ENCODE measurements at places on chromosomes 2 and 18. TPM values are rescaled to one million over a fixed set of nuclear protein-coding genes. Genes with fewer than 3 reads are reported as not detected.

The MAP3K2 gene
- total RNA-seq: 68.4 TPM

The SNORC gene
- 15.9 TPM for total RNA-seq

The RAX gene
- total RNA-seq: not detected

The ARHGEF4 gene
- total RNA-seq: 1.8 TPM

The SP9 gene
- total RNA-seq: not detected

The TMEM17 gene
- total RNA-seq: 1.4 TPM

The DYNAP gene
- total RNA-seq: not detected

- peaks cover 21% of the 10 kb centered on the region for H3K4me1 ChIP-seq
- no peaks in the 10 kb centered on the region for H3K27me3 ChIP-seq
- peak overlapping the region; percentile 92 for H3K4me3 ChIP-seq
- no peak for DNase-seq
These were observed 961 bp downstream of the GEN1 start for GRCh38 chr2:17754773-17755425.

- peak overlapping the region; percentile 54 for H3K27ac ChIP-seq
- no peaks in the 10 kb centered on the region for H3K27me3 ChIP-seq
- peaks cover 11% of the 10 kb centered on the region for H3K4me1 ChIP-seq
- H3K4me3 ChIP-seq: no peak overlapping the region
- DNase-seq: peak; percentile 47
- no peaks in the 10 kb centered on the region for H3K36me3 ChIP-seq
These were observed 50.3 kb upstream of the FOSL2 start for GRCh38 chr2:28342081-28342967.

DNA sequence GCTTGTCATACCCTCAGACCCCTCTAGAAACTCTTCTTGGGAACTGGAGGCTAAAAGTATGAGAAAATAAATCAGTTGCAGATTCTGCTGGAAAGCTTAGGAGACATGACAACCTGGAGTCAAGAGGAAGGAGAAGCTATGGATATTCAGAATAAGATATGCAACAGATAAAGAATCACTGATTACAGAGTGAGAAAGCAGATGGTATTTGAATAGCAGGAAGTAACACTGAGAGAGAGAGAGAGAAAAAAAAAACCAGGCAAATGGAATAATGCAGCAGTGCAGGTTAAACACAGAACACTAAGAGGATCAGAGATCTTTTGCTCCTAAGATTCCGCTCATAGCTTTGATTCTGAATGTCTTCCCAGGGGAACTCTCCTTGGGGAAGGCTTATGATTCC lies 1284.1 kb upstream of the NXPH2 start:
- DNase-seq: no peak
- H3K27me3 ChIP-seq: no peaks in the 10 kb centered on the region
- H3K4me1 ChIP-seq: no peaks in the 10 kb centered on the region
- no peaks in the 10 kb centered on the region for H3K36me3 ChIP-seq
- no peak overlapping the region for H3K4me3 ChIP-seq

DNA sequence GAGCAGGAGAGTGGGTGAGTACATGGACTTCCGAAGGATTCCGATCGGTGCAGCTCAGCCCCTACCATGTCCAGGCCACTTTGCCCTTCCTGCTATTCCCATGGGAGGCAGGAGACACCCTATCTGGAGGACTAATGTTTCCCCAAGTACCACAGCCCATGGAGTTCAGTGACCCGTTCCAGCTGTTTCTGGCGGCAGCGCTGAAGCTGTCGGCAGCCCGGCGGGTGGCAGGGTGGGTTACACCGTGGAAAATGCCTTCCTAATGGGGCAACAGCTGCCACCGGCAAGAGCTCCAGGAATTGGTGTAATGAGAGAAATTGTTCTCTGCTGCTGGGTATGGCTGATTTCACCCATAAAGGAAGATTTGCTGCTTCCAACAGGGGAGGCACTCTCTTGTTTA lies 98.3 kb downstream of the MYCN start:
- H3K27me3 ChIP-seq: peaks cover 6% of the 10 kb centered on the region
- H3K36me3 ChIP-seq: no peaks in the 10 kb centered on the region
- no peak overlapping the region for H3K4me3 ChIP-seq

- no peaks in the 10 kb centered on the region for H3K36me3 ChIP-seq
- H3K27ac ChIP-seq: no peak overlapping the region
These were observed 279.6 kb downstream of the CYRIA start for GRCh38 chr2:16386031-16386430.

DNA sequence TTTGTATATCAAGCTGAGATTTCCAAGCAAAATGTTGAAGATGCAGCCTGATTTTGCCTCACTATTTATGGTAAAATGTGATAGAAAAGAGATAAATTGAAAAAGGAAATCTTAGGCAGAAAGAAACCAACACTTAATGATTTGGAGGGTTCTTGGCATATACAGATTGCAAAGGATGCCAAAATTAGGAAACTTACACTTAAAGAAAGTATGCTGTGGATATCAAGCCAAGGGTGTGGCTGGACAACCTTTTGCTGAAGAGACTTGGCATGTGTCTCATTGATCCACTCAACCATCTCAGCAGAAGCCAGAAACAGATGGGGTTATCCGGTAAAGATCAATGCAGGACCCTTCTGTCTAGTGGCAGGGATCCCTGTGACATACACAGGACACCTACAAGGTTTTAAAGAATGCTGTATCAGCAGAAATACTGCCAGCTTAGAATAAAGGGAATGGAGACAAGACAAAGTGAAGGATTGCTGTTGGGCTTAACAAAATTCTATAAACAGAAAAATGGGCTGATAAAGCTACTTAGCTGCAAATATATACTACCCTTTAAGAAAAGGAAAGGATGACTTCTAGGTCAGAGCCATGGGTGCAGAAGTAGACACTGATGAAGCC lies 107.3 kb upstream of the CYP26B1 start:
- H3K36me3 ChIP-seq: no peaks in the 10 kb centered on the region
- no peak overlapping the region for H3K4me3 ChIP-seq
- no peak for DNase-seq
- no peak overlapping the region for H3K27ac ChIP-seq
- no peaks in the 10 kb centered on the region for H3K4me1 ChIP-seq

DNA sequence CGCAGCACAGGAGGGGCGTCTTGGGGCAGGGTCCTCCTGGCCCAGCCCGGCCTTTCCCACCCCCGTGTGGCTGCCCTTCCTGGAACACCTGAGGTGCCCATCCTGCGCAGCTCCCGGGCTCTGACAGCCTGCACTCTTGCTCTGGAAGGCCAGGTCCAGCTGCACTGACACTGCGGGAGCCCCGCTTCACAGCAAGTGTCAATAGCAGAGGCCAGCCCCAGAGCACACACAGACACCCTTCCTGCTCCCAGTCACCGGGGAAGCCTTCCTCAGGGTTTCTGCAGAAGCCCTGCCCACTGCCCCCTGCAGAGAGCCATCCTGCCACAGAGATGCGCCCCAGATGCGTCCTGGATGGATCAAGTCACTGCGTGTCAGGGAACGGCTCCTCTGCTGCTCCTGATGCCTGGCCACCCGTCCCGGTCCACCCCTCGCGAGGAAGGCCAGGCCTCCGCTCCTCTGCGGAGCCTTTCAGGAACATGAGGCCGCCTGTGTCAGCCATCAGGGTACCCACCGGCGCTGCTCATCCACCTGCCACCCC lies 519.2 kb upstream of the MYT1L start:
- H3K4me3 ChIP-seq: no peak overlapping the region
- no peaks in the 10 kb centered on the region for H3K27me3 ChIP-seq
- no peaks in the 10 kb centered on the region for H3K4me1 ChIP-seq

DNA sequence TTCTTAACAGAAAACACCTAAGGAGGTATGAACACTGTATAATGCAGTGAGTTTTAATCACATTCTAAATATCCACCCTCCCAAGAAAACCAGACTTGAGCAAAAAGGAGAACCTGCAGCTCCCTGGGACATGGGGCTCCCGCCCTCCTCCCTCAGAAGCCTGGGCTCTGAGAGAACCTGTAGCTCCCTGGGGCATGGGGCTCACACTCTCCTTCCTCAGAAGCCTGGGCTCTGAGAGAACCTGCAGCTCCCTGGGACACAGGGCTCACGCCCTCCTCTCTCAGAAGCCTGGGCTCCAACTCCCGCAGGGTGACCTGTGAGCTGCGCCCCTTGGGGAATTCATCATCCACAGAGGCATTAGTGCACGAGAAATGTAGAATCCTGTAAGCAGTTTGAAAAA lies 222.9 kb downstream of the SNTG2 start:
- no peaks in the 10 kb centered on the region for H3K27me3 ChIP-seq
- no peak overlapping the region for H3K27ac ChIP-seq
- DNase-seq: no peak
- no peak overlapping the region for H3K4me3 ChIP-seq

- H3K27me3 ChIP-seq: no peaks in the 10 kb centered on the region
- no peaks in the 10 kb centered on the region for H3K36me3 ChIP-seq
- no peaks in the 10 kb centered on the region for H3K4me1 ChIP-seq
- H3K4me3 ChIP-seq: no peak overlapping the region
- no peak for DNase-seq
- no peak overlapping the region for H3K27ac ChIP-seq
These were observed 34.4 kb downstream of the CD28 start for GRCh38 chr2:203740871-203741281.

GRCh38 chr2:157260533-157261198 lies 3.2 kb downstream of the GALNT5 start:
- H3K27ac ChIP-seq: peak overlapping the region; percentile 84
- peaks cover 44% of the 10 kb centered on the region for H3K4me1 ChIP-seq

GRCh38 chr2:36165132-36165531 lies 190.4 kb upstream of the CRIM1 start:
- H3K36me3 ChIP-seq: no peaks in the 10 kb centered on the region
- H3K27ac ChIP-seq: no peak overlapping the region
- no peaks in the 10 kb centered on the region for H3K27me3 ChIP-seq
- no peak overlapping the region for H3K4me3 ChIP-seq
- no peaks in the 10 kb centered on the region for H3K4me1 ChIP-seq
- no peak for DNase-seq

GRCh38 chr2:26401739-26402541 lies at the start of gene DRC1:
Gene DRC1, plus strand, starts transcription at chr2:26401920. Its CDS starts 70 bp downstream, at chr2:26401990.
- no peaks in the 10 kb centered on the region for H3K36me3 ChIP-seq
- no peak within 1 kb of the TSS for H3K4me3 ChIP-seq
- H3K4me1 ChIP-seq: no peaks in the 10 kb centered on the region
- H3K27me3 ChIP-seq: peaks cover 15% of the 10 kb centered on the region
- DNase-seq: peak; percentile 23
- no peak within 1 kb of the TSS for H3K27ac ChIP-seq

- H3K4me3 ChIP-seq: no peak overlapping the region
- DNase-seq: no peak
- H3K36me3 ChIP-seq: no peaks in the 10 kb centered on the region
- no peaks in the 10 kb centered on the region for H3K27me3 ChIP-seq
These were observed 2.3 kb upstream of the NBAS start for GRCh38 chr2:15563227-15564100.

- H3K36me3 ChIP-seq: no peaks in the 10 kb centered on the region
- H3K4me3 ChIP-seq: no peak overlapping the region
- H3K27me3 ChIP-seq: peaks cover 6% of the 10 kb centered on the region
These were observed 503.3 kb downstream of the RNF144A start for GRCh38 chr2:7420530-7420929.

- no peaks in the 10 kb centered on the region for H3K4me1 ChIP-seq
- no peaks in the 10 kb centered on the region for H3K36me3 ChIP-seq
- no peak overlapping the region for H3K4me3 ChIP-seq
- H3K27ac ChIP-seq: no peak overlapping the region
These were observed 227.3 kb downstream of the XIRP2 start for GRCh38 chr2:167115541-167115940.

DNA sequence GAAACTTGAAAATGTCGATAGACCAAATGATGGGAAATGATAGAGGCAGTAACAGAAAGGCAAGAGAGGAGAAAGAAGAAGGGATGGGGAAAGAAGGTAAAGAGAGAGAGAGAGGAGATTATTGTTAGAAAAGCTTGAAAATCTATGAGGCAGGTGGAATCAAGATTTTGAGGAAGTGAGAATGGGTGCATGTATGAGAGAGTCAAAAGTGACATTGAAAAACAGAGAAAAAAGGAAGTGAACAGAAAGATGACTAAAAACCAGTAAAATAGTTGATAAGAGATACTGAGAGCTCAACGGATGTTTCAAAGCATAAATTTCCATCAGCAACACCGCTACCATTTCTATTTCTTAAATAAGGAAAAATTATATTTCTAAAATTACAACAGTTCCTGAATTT lies 327.4 kb upstream of the CWC22 start:
- H3K27me3 ChIP-seq: no peaks in the 10 kb centered on the region
- H3K27ac ChIP-seq: no peak overlapping the region
- no peaks in the 10 kb centered on the region for H3K4me1 ChIP-seq
- no peak for DNase-seq
- no peaks in the 10 kb centered on the region for H3K36me3 ChIP-seq

DNA sequence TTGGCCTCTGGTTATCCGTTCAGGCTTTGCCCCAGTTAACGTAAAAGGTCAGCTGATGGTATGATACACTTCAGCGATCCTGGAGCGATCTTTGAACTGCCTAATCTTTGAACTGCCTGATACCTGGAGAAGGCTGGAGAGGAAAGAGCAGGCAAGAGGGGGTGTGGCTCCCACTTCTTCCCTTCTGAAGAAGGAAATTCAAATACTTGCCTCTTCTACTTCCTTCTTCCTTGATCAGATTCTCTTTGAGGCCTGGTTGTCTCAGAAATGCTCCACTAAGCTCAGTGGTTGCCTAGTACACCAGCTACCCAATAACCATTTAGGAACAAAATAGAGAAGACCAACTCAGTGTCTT lies 619 bp downstream of the GALM start:
- H3K36me3 ChIP-seq: no peaks in the 10 kb centered on the region
- peak; percentile 78 for DNase-seq
- no peaks in the 10 kb centered on the region for H3K27me3 ChIP-seq
- H3K4me1 ChIP-seq: peaks cover 42% of the 10 kb centered on the region

- DNase-seq: no peak
- H3K36me3 ChIP-seq: no peaks in the 10 kb centered on the region
- no peaks in the 10 kb centered on the region for H3K4me1 ChIP-seq
- no peak overlapping the region for H3K4me3 ChIP-seq
These were observed 437.7 kb downstream of the SATB2 start for GRCh38 chr2:199019898-199020507.

DNA sequence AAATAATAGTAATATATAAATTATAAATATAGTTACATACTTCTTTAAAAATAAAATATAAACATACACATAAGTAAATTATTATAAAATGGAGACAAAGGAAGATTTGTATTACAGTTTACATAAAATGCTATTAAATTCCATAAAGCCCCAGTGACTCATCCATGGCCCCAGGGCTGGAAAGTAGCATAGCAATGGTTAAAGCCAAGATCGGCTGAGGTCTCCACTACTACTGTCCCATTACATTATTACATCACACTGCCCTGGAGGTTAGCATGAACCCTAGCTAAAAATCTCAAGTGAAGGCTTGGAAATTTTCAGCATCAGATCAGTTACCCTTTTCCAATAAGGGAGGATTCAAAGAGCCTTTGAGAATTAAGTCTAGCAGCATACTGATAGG lies 936.2 kb downstream of the DSC3 start:
- H3K4me1 ChIP-seq: no peaks in the 10 kb centered on the region
- no peaks in the 10 kb centered on the region for H3K36me3 ChIP-seq

DNA sequence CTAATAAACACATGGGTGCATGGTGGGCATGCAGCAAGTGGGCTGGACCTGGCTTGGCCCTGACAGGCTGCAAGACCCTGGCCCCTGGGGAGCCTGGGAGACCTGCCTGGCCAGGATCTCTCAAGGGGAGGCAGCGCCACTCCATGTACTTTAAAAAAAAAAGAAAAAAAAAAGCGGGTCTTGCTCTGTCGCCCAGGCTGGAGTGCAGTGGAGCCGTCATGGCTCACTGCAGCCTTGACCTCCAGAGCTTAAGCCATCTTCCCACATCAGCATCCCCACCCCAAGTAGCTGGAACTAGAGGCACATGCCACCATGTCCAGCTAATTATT lies 29.5 kb upstream of the SEMA4C start:
- no peak overlapping the region for H3K27ac ChIP-seq
- no peaks in the 10 kb centered on the region for H3K36me3 ChIP-seq
- no peak for DNase-seq
- no peak overlapping the region for H3K4me3 ChIP-seq

GRCh38 chr2:126932966-126933710 lies 34.4 kb downstream of the TEX51 start:
- no peaks in the 10 kb centered on the region for H3K36me3 ChIP-seq
- no peaks in the 10 kb centered on the region for H3K4me1 ChIP-seq
- H3K27me3 ChIP-seq: no peaks in the 10 kb centered on the region
- H3K4me3 ChIP-seq: no peak overlapping the region

Measured in transverse colon (tissue), 4 donors.